Endothelial cell of umbilical vein (primary cell): ENCODE measurements at places on chromosomes 7 and 10.

DNA sequence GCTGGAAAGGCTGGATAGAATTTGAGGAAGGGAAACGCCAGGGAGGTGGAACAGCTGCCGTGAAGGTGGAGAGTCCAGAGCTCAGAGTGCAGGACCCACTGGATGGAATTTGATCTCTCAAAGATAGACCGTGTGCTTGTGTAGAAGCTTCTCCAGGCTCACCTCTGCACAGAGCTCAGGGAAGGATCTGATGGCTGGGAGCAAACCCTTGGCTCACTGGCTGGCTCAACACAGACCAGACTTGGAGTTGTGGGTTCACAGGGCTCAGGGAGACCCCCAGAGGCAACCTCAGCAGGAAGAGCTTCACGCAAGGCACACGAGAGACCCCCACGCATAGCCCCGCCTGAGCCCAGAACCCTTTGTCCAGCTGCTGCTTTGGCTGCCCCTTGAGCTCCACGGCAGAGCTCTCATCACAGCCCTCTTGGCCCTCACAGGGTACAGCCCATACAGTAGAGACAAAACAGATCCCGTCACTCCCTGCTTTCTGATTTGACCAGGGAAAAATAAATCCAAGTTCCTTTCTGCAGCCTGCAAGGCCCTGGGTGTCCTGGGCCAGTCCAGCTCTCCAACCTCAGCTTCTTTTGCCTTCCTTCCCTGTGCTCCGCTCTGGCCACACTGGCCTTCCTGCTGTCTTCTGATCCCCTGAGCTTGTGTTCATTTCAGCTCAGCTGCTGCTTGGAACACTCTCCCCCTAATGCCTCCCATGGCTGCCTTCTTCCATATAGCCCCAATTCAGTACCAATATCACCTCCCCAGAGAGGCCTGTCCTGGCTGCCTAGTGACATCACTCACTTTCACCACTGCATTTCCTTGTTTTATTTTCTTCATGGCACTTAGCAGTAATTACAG lies 26.3 kb downstream of the GHRHR start:
- no peaks in the 10 kb centered on the region for H3K36me3 ChIP-seq
- H3K27ac ChIP-seq = no peak overlapping the region
- H3K4me1 ChIP-seq = peaks cover 15% of the 10 kb centered on the region
- no peak overlapping the region for H3K4me3 ChIP-seq
- no peak for DNase-seq

DNA sequence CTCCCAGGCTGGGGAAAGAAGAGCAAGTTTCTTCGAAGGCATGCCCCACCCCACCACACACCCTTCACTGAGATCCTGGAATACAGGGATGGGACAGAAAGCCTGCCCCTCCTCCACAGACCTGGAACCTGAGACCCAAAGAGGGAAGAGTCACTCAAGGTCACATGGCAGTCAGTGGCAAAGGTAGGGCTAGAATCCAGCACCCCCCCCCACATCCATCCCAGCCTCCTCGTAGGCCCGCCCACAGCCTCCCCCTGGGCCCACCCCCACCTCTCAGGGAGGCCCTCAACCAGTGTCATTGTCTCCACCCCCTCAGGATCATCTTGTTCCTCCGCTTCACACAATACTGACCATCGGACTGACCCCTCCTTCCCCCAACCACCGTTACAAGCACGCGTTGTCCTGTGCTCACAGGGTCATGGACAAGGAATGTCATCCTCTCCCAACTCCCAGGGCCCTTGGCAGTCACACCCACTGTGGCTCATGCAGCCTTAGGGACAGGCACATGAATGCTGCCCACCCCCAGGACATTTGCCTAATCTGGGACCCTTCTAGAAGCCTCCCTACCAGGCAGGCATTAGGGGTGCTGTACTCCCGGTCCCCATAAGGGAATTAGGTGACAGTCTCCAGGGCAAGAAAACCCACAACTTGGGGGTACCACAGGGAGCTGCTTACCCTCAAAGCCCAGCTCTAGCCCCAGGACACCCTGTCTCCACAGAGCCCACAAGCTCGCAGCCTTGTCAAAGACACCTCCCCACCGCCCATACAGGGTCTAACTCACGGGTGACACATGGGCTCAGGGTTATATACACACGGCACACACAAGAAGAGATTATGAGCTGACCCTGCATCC lies 1.4 kb downstream of the KCNH2 start:
- no peaks in the 10 kb centered on the region for H3K36me3 ChIP-seq
- H3K27ac ChIP-seq = no peak overlapping the region
- no peak overlapping the region for H3K4me3 ChIP-seq
- peaks cover 10% of the 10 kb centered on the region for H3K4me1 ChIP-seq
- H3K27me3 ChIP-seq = peaks cover 38% of the 10 kb centered on the region

DNA sequence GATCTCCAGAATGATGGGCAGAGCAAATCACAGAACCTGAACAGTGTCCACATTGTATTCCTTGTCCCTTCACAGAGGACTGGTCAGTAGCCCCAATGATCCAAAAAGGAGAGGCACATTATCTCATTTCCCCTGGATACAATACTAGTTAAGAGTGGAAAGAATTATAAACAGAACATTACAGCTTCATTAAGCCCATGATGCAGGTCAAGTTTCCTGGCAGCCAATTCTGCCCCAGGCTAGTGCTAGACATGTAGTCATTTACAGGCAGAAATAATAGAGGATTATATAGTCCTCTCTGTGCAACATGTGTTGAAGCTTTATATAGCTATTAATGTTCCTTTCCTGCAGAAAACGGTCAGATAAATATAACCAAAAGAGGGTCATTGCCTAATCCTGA lies 124.3 kb upstream of the WNT16 start:
- H3K4me3 ChIP-seq = no peak overlapping the region
- no peaks in the 10 kb centered on the region for H3K4me1 ChIP-seq
- H3K27me3 ChIP-seq = peaks cover 4% of the 10 kb centered on the region
- no peak overlapping the region for H3K27ac ChIP-seq
- no peak for DNase-seq

DNA sequence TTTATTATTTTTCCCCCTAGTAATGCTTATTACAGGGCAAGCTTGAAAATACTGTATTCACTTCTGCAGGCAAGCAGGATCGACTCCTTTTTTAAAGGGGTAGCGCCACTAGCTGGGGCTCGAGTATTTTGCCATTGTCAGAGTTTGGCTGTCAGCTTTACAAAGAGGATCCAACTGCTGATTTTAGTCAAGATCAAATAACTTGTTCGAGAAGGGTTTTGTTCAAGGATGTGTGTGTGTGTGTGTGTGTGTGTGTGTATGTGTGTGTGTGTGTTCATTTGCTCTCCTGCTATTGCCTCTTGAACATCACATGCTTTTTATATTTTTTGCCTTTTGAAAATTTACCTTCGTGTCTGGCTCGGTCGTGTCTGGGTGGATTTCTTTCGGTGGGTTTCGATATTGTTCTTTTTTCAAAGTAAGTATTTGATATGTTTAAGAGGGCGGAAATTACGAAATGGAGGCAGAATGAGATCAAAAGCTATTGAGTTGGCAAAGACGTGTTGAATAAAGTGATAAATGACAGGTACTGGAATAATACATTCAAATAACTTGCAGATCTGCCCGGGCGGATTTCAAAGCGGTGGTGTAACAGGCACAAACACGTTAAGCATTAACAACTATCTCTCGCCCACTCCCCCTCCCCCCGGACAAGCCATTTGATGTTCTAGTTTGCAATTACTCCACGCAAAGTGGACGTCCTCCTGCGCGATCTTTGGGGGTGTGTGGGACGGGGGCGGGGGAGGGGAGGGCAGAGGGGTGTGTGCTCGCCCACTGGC lies 1.1 kb downstream of the ARID5B start:
- peak; percentile 84 for DNase-seq
- H3K36me3 ChIP-seq = no peaks in the 10 kb centered on the region
- H3K27ac ChIP-seq = peak overlapping the region; percentile 70
- peaks cover 35% of the 10 kb centered on the region for H3K4me1 ChIP-seq
- H3K4me3 ChIP-seq = peak overlapping the region; percentile 92
